ENCODE measurements at places on chromosomes 2 and 18.

GRCh38 chr2:46893269-46893939 lies 22.2 kb downstream of the MCFD2 start:
- no peak for DNase-seq

DNA sequence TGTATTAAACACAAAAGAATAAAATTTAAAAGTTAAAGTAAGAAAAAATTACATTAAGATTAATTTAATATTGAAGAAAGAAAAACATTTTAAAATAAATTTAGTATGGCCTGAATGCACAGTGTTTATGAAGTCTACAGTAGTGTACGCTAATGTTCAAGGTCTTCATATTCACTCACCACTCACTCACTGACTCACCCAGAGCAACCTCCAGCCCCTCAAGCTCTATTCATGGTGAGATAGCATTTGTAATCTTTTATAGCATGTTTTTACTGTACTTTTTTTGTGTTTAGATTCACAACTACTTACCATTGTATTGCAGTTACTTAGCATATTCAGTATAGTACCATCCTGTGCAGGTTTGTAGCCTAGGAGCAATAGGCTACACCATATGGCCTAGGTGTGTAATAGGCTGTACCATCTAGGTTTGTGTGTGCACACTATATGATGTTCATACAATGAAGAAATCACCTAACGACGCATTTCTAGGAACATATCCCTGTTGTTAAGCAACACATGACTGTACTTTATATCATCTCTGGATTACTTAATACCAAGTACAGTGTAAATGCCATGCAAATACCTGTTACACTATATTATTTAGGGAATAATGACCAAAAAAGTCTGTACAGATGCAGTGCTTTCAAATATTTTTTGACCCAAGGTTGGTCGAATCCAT lies 144.0 kb upstream of the IL1R2 start:
- no peak for DNase-seq

GRCh38 chr18:27202741-27203140 lies 17.6 kb upstream of the CHST9 start:
- no peak for DNase-seq

- DNase-seq: no peak
These were observed 273.0 kb downstream of the CCDC85A start for GRCh38 chr2:56456791-56457190.

GRCh38 chr2:19738707-19739106 lies 163.1 kb downstream of the TTC32 start:
- no peak for DNase-seq

DNA sequence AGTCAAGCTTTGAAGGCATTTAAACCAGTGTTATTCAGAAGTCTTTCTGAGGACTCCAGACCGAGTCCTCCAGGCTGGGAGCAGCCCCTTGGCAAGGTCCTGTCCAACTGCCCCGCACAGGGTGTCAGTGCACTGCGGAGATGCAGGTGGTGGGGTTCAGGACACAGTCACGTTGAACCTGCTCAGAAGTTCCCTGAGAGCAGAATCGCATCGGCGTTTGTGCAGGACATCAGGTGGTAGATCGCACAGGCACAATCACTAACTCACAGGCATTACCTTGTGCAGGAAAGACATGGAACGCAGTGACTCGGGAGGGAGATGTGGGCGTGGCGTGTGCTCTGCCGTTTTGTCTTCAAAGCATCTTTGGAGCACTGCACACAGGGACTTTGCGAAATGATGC lies 10.4 kb downstream of the COPS9 start:
- DNase-seq: no peak

GRCh38 chr18:3251963-3252277 lies 4.3 kb downstream of the MYL12A start:
- DNase-seq: no peak

DNA sequence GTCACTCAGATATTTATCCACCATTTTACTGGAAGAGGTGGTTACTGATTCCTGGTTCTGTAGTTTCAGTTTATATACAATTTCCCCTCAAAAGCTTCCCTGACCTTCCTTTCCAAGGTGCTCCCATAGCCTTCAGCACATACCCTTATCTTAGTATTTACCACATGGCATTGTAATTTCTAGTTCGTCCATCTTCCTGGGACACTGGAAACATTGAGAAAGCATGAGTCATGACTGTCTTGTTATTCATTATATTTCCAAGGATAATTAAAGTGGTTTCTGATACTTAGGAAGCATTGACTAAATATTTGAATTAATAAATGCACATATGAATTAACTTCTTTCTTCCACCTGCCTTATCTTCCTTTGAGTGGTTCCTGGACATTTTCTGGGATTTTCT lies 203.8 kb downstream of the ETAA1 start:
- DNase-seq: no peak

DNA sequence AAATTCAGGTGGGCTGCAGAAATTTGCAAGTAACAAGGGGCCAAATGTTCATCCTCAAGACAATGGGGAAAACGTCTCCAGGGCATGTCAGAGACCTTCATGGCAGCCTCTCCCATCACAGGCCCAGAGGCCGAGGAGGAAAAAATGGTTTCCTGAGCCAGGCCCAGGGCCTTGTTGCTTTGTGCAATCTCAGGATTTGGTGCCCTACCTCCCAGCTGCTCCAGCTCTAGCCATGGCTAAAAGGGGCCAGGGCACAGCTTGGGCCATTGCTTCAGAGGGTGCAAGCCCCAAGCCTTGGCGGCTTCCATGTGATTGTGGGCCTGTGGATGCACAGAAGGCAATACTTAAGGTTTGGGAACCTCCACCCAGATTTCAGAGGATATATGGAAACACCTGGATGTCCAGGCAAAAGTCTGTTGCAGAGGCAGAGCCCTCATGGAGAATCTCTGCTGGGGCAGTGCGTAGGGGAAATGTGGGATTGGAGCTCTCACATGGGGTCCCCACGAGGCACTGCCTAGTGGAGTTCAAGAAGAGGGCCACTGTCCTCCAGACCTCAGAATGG lies 29.2 kb downstream of the RPRD1A start:
- DNase-seq: no peak

DNA sequence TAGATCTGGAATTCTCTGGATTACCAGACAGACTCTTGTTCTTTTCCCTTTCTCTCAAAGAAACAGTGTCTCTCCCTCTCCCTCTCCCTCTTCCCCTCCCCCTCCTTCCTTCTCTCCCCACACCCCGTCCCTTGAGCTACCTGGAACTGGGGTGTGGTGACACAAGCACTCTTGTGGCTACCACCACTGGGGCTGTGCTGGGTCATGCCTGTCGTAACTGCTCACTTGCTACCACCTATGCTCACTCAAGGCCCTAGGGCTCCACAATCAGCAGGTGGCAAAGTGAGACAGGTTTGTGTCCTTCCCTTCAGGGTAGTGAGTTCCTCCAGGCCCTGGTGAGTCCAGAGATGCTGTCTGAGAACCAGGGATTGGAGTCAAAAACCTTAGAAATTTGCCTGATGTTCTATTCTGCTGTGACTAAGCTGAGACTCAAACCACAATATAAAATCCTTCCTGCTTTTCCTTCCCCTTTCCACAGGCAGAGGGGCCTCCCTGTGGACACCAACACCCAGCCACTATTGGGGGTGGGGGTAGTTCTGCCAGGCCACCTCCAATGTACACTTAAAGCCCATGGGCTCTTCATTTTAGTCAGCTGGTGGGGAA lies 70.8 kb downstream of the OXER1 start:
- DNase-seq: peak; percentile 33

DNA sequence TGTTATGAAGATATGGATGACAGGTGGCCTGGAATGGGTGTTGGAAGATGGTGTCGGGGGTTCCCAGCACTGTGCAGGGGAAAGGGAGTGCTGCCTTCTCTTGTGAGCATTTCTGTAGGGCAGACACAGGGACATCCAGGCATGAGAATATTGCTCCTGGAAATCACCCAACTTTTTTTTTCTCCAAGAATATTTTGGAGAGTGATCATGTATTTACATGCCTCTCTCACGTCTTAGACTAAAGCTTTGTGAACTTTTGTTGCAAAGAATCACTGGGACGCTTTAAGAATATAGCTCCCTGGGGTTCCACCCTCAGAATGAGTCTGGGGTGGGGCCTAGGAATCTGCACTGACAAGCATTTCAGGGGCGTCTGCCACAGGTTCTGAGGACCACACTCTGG lies 68.7 kb downstream of the VWA3B start:
- DNase-seq: no peak

DNA sequence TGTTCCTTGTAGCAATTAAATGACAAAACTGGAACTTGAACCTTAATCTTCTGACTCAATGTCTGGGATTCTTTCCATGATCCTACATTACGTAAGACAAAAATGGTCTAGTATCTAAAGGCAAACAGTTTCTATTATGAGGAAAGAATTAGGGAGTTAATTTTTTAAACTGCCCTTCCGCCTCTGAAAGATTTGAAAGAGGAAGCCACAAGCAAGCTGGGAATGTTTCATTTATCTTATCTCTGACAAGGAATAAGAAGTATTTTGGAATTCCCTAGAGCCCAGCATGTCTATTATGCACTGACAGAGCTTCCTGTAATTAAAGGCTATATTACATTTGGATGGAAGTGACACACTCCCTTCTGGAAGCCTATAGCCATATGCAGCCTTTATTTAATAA lies 558.8 kb upstream of the CDH2 start:
- DNase-seq: no peak

- peak; percentile 91 for DNase-seq
These were observed 128.8 kb upstream of the TRIB2 start for GRCh38 chr2:12587729-12588522.

DNA sequence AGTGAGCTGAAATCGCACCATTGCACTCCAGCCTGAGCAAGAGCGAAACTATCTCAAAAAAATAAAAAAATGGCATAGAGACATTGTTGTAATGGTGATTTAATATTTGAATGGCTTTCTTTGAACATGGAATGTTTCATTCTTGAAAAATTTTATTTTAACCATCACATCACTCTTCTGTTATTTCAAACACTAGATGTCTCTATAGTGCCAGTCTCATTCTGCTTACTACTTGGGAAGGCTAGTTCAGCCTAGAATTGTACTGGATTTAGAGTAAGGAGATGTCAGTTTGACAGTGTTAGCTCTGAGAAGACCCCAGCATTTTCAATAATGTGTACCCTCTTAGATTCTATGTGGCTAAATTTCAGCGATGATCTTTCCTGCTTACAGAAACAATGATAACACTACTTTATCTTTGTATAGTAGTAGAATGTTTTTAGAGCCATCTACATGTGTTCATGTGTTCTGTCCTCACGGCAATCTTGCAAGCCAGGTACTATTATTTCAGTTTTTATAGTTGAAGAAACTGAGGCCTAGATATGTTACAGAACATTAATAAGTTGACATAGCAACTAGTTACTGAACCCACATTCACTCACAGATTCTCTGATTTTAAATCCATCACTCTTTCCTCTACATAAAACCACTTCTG lies 142.9 kb upstream of the ZSWIM2 start:
- DNase-seq: no peak

- DNase-seq: no peak
These were observed 2116.2 kb upstream of the PIK3C3 start for GRCh38 chr18:39838831-39839230.

DNA sequence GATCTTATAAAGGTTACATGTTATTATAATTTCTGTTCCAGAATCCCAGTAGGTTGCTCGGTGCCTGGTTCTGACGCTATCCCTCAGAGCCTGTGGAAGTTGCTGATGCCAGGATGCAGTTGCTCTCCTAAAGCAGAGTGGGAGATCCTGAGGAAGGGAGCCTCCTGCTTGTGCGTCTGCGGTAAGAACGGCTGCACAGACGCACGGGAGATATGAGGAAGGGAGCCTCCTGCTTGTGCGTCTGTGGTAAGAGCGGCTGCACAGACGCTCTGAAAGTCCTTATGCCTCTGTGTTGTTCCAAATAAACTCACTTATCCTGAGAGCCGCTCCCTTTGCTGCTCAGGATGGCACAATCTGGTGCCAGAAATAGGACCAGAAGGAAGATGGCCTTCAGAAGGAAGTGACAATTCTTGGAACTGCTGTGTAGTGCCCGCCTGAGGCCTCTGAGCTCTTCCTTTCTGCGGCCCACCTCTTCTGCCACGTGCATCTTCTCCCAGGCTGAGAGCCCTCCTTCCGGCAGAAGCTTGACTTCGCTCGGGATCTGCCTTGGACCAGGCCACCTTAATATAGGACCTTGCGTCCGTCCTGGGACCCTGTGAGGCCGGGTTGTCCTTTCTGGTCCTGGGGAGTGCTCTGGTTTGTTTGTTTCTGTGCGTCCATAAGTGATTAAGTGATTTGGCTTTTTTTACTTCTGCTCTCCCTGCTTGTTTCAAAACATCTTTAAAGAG lies 89.5 kb downstream of the RTP5 start:
- DNase-seq: no peak

DNA sequence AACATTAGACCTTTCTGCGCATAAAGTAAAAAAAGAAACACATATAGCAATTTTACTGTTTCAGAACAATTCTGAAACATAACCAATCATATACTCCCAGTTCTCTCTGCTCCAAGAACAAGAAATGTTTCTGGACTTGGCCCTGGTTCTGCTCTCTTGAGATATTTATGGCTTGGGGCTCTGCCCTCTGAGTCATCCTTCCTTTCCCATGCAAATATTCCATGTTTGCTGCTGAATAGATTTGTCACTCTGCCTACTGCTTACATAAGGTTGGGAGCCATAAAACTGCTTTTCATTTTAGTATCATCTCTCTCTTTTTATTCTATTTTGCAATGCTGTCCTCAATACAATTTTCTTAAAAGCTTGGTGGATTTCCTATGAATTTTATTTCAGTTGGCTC lies 499.6 kb upstream of the ACVR2A start:
- DNase-seq: no peak

- DNase-seq: no peak
These were observed 164.4 kb downstream of the PRPF40A start for GRCh38 chr2:152552888-152553287.

- no peak for DNase-seq
These were observed 39.5 kb upstream of the SCLY start for GRCh38 chr2:238021327-238021726.

GRCh38 chr18:49365346-49365745 lies 95.1 kb downstream of the DYM start:
- DNase-seq: no peak

DNA sequence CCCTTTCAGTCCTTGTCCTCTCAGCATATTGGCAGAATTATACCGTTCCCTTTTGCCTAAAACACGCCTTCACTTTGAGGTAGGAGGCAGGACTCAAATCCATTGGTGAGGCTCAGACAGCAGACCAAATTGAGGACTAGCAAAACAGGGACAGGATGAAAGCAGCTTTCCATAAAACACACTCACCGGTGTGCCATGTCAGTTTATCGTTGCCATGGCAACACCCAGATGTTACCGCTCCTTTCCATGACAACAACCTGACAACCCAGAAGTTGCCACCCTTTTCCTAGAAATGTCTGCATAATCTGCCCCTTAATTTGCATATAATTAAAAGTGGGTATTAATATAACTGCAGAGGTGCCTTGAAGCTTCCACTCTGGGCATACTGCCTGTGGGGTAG lies 730.4 kb downstream of the METTL4 start:
- no peak for DNase-seq

DNA sequence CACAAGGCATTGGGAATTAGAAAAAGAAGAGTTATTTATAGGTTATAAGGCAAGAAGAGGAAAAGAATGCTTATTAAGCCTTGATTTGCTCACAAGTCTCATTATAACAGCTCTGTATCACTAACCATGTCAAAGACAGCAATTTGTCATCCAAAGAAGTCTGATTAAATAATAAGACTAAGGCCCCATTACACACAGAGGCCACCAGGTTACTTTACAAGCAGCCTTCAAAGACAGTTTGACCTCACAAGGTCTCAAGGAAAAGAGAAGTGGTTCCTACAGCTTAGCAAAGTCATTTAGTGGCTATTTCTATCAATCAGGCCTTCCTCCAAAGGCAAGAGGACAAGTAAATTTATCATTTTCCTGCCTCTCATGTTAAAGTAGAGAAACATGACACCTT lies 188.5 kb downstream of the MBD2 start:
- no peak for DNase-seq

- DNase-seq: no peak
These were observed 237.5 kb upstream of the TMEM200C start for GRCh38 chr18:6132751-6133368.

Data from inflammatory macrophage treated with lipopolysaccharide for 1 hour (primary cell).